ENCODE measurements at places on chromosomes 5 and 9. TPM values are rescaled to one million over a fixed set of nuclear protein-coding genes. Genes with fewer than 3 reads are reported as not detected.

PCDHB12 gene
- total RNA-seq, result 0.09 TPM

PCDHB9 gene
- 0.09 TPM for total RNA-seq

IL3 gene
- not detected for total RNA-seq

DMRT3 gene
- total RNA-seq, result not detected

Measured in smooth muscle cell of bladder (primary cell).